GM23338 (cell line): ENCODE measurements at places on chromosomes 11 and 22. TPM values are rescaled to one million over a fixed set of nuclear protein-coding genes. Genes with fewer than 3 reads are reported as not detected.

GRCh38 chr11:63769042-63769713 lies 603 bp upstream of the ZFTA start:
- peaks cover 36% of the 10 kb centered on the region for H3K27me3 ChIP-seq
- peaks cover 37% of the 10 kb centered on the region for H3K4me1 ChIP-seq
- H3K4me3 ChIP-seq, result peak overlapping the region; percentile 75
- H3K36me3 ChIP-seq, result no peaks in the 10 kb centered on the region
- no peak overlapping the region for H3K27ac ChIP-seq

DNA sequence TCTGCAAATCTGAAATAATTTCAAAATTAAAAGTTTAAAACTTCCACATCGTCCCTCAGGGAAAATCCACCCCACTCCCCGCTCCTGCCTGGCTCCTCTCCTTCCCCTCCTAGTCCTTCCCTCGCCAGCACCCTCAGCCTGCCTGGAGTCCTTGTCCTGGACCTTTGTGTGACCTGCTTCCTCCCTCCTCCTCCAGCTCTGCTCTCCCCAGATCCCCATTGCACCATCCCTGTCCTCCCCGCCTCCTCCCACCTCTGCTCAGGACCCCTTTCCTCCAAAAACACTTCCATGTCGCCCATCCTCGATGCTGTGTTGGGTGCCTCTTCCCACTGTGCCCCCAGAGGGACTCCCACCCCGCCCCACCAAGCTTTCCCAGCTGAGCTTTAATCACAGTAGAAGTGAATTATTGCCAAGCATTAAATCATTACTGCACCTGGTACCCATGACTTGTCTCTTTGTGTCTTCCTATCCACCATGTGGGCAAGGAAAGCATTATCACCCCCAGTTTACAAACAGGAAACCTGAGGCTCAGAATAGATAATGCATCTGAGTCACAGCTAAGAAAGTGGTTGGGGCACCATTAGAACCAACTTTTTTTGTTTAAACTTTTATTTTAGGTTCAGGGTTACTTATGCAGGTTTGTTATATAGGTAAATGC lies 2.4 kb upstream of the ZP1 start:
- H3K27ac ChIP-seq, result no peak overlapping the region
- H3K36me3 ChIP-seq, result no peaks in the 10 kb centered on the region
- no peaks in the 10 kb centered on the region for H3K27me3 ChIP-seq
- no peak for DNase-seq

DNA sequence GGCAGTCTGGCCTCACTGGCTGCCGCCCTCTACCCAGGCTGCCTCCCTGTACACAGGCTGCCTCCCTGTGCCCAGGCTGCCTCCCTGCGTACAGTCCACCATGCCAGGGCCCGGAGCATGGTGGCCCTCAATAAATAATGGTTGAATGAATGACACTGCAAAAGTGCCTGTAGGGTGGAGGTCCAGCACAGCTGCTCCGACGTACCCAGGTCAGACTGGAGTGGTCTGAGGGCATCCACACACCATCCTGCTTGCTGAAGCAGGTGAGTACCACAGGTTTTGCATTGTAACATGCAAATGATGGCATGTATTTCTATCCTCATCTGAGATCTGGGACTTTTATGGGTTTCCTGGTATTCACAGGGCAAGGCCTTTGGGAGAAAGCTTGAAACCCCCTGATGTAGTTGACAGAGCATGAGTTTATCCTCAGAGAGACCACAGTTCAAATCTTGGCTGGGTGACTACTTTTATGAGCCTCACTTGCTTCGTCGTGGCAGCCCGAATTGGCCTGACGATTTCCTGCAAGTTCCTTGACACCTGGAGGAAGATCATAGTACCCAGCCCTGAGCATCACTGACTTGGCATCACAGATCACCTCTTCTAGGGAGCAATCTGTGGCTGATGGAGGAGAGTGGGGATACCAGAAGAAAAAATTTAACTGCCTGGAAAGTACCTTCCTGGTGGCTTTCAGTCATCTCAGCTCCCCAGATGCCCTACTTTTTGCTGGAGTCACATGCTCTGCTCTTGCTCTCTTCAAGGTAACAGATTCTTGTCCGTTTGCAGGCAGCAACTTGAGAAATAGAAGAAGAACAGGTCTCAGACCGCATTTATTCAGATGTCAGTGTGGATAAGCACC lies 16.0 kb upstream of the CYB5R3 start:
- H3K4me3 ChIP-seq, result no peak overlapping the region
- H3K36me3 ChIP-seq, result no peaks in the 10 kb centered on the region
- DNase-seq, result no peak
- H3K27ac ChIP-seq, result no peak overlapping the region
- peaks cover 9% of the 10 kb centered on the region for H3K27me3 ChIP-seq
- H3K4me1 ChIP-seq, result no peaks in the 10 kb centered on the region; the same call in 1 of the 2 replicates

GRCh38 chr11:34238966-34239365 lies 118.8 kb downstream of the ABTB2 start:
- no peak overlapping the region for H3K4me3 ChIP-seq
- no peak for DNase-seq
- no peaks in the 10 kb centered on the region for H3K27me3 ChIP-seq
- peaks cover 43% of the 10 kb centered on the region for H3K4me1 ChIP-seq
- no peak overlapping the region for H3K27ac ChIP-seq
- H3K36me3 ChIP-seq, result no peaks in the 10 kb centered on the region

DNA sequence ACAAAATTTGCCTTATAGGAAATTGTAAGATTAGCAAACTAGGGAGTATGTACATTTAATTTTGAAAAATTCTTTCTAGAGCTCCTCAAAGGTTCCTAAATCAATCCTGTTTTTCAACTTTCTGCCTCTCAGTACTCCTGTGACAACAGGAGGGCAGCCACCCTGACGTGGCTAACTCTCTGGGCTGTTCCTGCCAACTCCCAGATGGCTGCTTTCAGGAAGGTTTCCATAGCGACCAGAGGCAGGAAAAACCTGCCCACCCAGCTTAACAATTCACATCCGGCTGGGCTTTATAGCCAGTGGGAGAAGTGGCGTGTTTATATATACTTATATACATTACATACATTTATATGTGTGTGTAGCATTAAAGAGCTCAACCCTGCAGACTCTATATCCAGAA lies 26.5 kb downstream of the SGSM3 start:
- H3K27me3 ChIP-seq, result no peaks in the 10 kb centered on the region
- peak; percentile 79 for DNase-seq
- H3K27ac ChIP-seq, result no peak overlapping the region
- H3K4me3 ChIP-seq, result no peak overlapping the region

Gene MMP1
- not detected in 2 replicates for total RNA-seq

Gene ELMOD1
- total RNA-seq, result 1.2 and 5.2 TPM in 2 replicates

Gene SLC22A25
- not detected in 2 replicates for total RNA-seq

Gene OR56B4
- total RNA-seq, result not detected in 2 replicates
